ENCODE measurements at places on chromosomes 3 and 15.

GRCh38 chr3:159114582-159114981, 312.7 kb downstream of the MFSD1 start:
- DNase-seq: no peak

- no peak for DNase-seq
Measured at GRCh38 chr3:7787871-7788828, 713.5 kb upstream of the LMCD1 start.

DNA sequence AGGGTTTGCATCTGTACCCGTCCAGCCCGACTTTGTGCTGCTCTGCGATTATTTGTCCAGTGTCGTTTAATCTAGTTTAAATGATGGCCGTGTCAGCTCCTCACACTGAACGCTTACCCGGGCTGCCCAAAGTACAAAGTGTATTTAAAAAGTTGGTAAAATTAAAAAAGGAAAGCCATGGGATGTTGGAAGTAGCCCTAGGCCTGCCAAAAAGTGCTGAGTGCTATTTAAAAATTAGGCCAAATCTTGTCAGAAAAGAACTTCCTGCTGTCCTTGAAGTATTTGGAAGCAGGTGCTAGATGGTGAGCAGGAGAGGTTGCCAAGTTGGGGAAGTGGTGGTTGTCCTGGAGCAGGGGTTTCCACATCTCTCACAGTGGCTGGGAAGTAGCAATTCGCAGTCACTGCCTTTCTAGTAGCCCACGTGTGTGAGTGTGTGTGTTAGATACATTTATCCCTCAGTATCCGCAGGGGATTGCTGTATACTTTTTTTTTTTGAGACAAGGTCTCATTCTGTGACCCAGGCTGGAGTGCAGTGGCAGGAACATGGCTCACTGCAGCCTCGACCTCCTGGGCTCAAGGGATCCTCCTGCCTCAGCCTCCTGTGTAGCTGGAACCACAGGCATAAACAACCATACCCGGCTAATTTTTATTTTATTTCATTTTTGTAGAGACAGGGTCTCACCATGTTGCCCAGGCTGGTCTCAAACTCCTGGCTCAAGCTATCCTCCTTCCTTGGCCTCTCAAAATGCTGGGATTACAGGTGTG, 664 bp downstream of the PPCDC start:
- DNase-seq: no peak

DNA sequence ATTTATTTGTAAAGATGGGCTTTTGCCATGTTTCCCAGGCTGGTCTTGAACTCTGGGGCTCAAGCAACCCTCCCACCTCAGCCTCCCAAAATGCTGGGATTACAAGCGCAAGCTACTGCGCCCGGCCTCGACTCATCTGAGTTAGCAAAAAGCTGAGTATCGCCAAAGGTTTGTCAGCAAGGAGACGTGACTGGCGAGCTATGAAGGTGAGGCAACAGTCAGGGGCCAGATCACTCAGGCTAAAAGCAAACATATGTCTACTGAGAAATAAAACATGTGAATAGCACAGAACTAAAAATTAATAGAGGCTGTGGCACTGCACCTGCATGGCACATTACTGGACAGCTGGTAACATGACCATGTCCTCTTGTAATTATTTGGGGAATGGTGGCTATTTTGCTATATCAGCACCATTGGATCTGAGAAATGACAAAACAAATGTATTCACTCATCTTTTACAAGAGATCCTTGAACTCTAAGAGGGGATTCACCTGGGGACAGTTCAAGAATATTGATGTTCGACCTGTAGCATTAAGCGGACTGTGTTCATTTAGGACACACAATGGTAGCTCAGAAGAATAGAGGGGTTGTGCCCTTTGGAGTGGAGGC, 10.0 kb upstream of the SLC25A26 start:
- DNase-seq: no peak

DNA sequence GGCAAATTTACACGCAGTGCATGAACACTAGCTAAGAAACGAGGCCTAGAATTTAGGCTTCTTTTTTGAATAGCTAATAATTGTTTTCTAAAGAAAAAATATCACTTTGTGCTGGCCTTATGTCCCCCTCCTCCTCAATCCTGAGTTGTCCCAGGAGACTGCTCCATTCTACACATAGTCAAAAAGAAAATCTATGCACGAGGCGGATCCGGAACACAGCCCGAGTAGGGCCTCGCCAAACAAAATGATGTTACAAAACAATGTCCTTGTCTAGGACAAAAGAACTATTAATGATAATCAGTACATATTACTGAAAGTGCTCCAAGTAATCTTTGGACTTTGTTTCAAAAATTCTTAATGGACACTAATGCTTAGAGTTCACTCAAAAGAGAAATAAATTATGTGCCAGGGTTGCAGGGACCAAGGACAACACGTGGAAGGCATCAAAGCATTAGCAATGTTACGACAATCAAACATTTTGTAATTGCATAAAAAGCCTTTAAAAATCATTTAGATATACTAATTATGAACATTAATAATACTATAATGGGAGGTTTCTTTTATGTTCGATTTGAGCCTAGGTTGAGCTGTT, 206.5 kb upstream of the ICE2 start:
- no peak for DNase-seq

DNA sequence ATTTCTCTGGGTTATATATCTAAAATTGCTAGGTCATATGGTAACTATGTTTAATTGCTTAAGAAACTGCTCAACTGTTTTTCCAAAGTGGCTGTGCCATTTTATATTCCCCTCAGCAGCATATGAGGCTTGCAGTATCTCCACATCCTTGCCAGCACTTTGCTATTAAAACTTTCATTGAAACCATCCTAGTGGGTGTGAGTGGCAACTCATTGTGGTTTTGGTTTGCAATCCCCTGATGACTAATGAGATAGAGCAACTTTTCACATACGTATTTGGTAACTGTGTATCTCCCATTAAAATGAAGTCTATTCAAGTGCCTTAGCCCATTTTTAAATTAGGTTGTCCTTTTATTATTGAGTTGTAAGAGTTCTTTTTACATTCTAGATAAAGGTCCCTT, 17.3 kb downstream of the KPNA1 start:
- DNase-seq: no peak
